ENCODE measurements at places on chromosomes 16 and 17.

DNA sequence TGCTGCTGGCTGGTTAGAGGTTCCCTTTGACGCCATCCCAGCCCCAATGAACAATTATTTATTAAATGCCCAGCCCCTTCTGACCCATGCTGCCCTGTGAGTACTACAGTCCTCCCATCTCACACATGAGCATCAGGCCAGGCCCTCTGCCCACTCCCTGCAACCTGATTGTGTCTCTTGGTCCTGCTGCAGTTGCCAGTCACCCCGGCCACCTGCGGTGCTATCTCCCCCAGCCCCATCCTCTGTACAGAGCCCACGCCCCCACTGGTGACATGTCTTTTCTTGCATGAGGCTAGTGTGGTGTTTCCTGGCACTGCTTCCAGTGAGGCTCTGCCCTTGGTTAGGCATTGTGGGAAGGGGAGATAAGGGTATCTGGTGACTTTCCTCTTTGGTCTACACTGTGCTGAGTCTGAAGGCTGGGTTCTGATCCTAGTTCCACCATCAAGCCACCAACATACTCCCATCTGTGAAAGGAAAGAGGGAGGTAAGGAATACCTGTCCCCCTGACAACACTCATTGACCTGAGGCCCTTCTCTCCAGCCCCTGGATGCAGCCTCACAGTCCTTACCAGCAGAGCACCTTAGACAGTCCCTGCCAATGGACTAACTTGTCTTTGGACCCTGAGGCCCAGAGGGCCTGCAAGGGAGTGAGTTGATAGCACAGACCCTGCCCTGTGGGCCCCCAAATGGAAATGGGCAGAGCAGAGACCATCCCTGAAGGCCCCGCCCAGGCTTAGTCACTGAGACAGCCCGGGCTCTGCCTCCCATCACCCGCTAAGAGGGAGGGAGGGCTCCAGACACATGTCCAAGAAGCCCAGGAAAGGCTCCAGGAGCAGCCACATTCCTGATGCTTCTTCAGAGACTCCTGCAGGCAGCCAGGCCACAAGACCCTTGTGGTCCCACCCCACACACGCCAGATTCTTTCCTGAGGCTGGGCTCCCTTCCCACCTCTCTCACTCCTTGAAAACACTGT, 11.3 kb downstream of the CX3CL1 start:
- no peak for DNase-seq

DNA sequence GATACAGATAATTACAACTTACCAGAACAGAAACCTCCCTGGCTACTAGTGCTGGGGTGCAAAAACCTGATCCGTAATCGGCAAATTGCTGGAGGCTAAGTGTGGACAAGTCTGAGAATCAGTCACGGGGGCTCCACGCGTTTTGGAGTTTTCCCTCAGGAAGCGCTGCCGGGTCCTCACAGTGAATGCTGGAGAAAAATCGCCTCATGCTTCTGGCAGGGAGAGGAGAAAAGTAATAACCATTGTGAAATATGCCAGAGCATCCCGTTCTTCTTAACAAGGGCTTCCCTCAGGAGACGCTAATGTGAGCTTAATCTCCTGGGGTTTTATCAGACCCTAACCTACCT, 79.0 kb upstream of the CACNG5 start:
- no peak for DNase-seq

DNA sequence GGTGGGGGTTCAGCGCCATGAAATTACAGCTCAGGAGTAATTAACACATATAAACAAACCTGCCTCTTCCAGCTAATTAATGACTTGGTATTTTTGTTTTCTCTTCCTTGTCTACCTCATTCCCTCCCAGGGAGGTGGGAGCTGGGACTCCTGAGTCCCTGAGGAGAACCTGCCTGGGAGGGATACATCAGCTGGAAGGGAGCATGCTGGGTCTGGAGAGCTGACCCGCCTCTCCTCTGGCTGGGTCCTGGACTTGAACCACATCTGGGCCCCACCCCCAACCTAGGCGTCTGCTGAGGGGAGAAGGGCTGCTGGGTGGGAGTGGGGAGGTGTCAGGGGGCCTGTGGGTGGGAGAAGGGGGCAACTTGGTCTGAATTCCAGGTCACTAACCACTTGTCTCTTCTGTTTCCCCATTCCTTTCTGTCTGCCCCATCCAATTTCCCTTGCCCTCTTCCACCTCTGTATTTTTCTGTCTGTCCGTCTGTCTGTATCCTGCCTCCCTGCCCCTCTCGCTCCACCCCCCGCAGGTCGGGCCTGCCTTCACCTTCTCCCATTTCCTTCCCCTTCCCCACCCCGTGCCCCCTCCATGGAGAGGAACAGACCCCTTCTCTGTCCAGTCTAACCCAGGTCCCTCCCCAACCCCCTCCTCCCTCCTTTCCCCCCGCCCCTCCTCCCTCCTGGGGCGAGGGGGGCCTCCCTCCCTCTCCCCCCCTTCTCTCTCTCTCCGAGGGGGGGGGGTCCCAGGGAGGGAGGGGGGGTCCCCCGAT, at the start of gene NLGN2:
NLGN2 (plus strand) TSS at position 361 of the 767 bp plus-strand sequence. CDS start 411 bp downstream, outside the sequence.
- DNase-seq, result no peak

DNA sequence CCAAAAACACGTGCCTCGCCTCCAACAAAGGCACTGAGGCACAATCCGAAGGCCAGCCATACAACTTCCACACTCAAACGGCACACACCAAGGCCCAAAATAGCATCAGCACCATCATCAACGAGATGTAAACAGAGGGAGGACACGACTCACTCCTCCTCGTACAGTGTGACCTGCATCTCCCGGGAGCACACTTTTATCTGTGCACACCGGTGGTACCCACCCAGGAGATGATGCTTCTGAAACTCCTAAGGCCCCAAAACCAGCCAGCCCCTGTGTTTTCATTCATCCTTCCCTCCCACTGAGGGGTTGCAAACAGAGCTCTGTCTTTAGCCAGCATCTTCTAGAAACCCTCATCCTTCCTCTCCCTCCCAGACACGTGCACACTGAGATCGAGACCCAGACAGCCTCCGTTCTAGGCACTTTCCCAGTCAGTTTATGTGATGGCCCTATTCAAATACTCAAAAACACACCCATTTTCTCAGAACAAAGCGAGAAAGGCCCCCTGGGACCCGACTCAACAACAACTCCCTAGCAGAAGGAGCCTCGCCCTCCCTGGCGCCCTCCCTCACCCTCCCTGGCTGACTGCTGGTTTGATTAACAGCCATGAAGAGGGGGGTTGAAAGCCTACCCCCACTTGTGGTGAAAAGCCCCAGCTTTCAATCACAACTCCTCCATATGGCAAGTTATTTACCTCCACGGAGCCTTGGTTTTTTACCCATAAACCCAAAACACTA, 76.3 kb downstream of the GAS7 start:
- DNase-seq, result no peak

DNA sequence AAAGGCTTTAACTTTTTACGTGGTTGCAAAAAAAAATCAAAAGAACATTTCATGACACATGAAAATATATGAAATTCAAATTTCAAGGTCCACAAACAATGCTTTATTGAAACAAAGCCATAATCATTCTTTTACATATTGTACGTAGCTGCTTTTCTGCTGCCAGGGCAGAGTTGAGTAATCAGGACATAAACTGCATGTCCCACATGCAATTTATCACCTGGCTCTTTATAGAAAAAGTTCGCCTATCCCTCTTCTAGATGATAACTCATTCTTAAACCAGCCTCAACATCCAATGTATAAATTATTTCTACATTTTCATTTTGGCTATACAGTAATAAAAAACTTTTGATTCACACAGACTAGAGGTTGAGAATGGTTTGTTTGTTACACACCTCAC, 154.9 kb downstream of the AXIN2 start:
- no peak for DNase-seq

DNA sequence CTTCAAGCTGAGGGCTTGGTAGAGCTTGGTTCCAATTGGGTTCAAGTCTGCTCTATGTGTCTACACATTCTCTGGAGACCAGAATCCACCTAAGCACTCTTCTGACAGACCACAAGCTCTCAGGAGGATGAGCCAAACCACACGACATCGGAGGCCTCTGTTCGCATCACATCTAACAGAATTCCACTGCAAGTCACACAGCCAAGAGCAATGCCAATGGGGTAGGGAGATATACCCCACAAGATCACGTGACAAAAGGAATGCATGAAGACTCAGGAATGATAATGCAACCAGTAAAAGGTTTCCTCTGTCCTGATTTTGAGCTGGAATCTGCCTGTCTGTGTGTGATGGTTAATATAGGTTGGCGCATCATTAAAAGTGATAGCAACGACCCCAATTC, 46.6 kb upstream of the RPL38 start:
- DNase-seq, result no peak

- no peak for DNase-seq
These were observed 65.8 kb upstream of the CHMP6 start for GRCh38 chr17:80925688-80926335.

DNA sequence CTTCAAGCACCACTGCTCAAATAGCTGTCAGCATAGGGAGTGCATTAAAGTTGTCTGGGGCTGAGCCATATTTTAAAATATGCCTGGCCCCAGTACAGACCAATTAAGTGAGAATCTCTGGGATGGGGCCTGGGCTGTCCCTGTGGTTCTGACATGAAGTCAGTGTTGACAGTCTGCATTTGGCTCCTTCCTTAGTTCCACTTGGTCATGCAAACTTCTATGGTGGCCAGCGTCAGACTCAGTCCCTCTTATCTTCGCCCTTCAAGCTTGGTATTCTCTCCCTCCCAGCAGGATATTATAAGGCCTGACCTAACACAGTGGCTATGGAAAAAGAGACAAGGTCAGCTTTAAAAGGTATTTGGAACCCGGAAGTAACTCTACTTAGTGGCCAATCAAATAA, 177.2 kb downstream of the PMP22 start:
- no peak for DNase-seq

DNA sequence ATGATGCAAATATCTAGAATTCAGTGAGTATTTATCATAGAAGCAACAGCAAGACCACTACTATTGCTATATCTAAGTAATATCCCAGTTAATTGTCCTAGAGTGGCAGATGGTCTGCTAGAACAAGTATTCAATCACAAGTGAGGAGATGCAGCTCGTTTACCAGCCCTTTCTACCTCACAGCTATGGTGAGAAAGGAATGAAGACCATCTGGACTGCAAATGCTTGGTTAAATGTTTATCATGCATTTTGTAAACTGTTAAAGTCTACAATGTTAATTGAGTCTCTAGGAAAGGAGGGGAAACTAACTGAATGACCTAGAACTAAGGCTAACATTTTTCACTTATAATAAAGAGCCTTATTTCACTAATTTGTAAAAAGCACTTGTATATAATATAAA, 52.5 kb downstream of the CNOT1 start:
- no peak for DNase-seq

GRCh38 chr16:54107583-54108202, 178.9 kb downstream of the IRX3 start:
- no peak for DNase-seq

DNA sequence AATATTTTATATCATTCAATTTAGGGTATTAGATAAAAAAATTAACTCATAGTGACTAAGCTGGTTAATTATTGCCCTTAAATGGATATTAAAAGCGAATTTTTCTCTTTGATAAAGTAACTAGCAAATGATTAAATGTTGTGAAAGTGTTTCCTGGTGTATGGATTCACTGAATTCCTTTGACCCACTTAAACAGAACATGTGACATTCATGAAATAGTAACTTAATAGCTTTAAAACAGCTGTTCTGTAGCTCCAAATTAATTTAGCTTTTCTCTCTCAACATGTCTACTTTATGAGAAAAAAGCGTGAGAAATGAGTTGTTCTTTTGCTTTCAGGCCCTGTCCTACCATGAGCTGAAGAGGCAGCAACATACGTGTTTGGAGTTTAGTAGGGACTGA, 36.4 kb upstream of the APPBP2 start:
- DNase-seq, result no peak

- DNase-seq, result no peak
These were observed 29.7 kb downstream of the MMD start for GRCh38 chr17:55391764-55392467.

GRCh38 chr17:82570277-82570676, 50.7 kb downstream of the FOXK2 start:
- no peak for DNase-seq

DNA sequence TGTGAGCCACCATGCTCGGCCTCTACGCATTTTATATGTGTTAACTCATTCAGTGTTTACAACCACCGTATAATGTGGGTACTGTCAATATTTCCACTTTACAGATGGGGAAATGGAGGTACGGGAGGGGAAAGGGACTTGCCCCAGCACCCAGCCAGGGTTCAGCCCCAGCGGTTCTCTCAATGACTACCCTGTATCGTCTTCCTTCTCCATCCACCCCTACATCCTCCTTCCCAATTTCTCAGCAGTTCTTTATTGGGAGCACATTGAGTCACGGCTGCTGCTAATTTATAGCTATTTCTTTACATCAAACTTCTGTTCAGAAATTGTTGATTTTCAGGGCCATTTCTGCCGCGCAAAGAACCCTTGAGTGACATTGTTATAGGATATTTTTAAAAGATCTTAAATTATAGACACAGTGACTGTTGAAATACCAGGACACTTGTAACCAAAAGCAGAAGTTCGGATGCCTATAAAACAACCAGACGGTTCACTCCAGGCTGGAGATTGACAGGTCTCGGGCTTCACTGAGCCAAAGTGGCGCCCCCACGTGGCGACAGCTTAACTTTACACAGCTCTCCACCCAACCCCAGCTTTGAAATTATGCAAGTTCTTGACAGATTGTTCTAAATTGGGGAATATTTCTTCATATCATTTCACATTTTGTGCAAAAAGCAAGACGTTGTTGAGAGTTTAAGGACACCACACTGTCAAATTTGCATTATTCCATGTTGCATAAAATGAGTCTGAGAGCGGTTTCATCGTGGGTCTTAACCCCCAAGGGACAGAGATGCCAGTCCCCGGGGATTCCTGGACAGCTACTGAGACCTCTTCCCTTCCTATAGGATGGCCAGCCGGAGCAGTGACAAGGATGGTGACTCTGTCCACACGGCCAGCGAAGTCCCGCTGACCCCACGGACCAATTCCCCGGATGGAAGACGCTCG, 11.8 kb downstream of the SYT17 start:
- peak; percentile 94 for DNase-seq

DNA sequence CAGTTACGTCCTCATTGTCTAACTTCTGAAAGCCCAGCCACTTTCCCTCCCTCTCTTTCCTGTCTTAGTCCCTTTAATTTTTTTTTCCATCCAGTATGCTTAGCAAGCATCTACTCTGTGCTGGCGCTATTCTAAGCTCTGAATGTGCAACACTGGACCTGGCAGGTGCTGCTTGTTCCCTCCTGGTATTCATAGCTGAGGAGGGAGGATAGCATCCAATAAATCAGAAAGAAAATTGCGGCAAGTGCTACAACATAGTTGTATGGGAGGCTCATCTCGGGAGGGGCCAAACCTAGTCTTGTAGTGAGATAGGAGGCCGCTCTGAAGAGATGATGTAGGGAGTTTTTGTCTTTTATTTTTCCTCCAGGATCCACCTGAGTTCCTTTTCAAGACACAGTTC, 457.3 kb upstream of the HSBP1 start:
- DNase-seq, result no peak

DNA sequence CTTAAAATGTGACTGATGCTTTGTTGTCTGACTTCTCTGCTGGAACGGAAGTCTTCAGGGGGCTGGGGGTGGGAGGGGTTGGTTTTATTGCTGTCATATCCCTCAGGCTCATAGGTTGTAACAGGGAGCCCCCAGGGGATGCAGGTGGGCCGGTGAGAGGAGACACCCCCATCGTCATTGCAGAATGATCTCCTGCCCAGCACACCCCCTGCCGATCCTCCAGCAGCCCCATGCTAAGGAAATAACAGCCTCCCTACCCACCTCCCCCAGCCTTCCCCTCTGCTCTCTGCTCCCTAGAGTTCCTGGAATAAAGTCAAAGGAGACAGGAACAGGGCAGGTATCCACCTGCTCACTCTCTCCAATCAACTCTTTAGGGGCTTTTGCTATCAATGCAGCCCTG, 270.1 kb upstream of the TNRC6C start:
- DNase-seq, result no peak

Data from inflammatory macrophage (primary cell).